Fibroblast of the aortic adventitia (primary cell): ENCODE measurements at places on chromosomes 13 and 19. TPM values are rescaled to one million over a fixed set of nuclear protein-coding genes. Genes with fewer than 3 reads are reported as not detected.

- DNase-seq, result no peak
These were observed 306.4 kb downstream of the KLF5 start for GRCh38 chr13:73365252-73365651.

DNA sequence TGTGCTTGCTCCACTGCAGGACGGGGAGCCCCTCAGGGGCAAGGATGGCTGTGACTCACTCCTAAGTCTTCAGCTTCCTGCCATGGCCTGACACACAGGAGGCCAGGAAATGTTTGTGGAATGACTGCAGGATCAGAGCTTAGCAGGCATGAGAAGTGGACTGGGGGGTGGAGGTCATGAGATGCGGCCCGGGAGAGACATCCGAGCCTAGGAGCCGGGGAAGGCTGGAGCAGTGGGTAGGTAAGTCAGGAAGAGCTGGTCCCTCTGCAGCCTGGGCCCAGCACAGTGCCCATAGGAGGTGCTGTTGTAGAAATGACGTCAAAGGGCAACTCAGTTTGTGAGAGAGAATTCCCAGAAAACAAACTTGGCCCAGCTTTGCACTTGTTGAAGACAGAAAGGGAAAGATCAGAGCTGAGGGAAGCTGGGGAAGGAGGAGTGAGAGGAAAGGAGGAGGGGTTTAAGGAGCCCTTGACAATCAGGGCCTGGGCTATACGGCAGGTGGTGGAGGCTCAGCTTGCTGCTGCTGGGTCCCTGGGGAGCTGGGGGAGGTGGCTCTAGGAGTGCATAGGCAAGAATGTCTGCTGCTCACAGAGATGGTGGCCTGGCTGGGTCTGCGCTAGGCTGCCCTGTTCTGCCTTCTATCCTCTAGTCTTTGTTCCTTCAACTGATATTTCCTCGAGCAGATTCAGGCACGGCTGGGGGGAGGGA, 18.5 kb downstream of the POU2F2 start:
- peak; percentile 94 for DNase-seq

The WDR87 gene
- total RNA-seq, result not detected in 2 replicates

The BEST2 gene
- not detected in 2 replicates for total RNA-seq

The SLC46A3 gene
- total RNA-seq, result 3.4 TPM in 2 replicates

The SKA3 gene
- 24.0 and 69.3 TPM in 2 replicates for total RNA-seq

The FEM1A gene
- total RNA-seq, result 5.8 and 8.8 TPM in 2 replicates

DNA sequence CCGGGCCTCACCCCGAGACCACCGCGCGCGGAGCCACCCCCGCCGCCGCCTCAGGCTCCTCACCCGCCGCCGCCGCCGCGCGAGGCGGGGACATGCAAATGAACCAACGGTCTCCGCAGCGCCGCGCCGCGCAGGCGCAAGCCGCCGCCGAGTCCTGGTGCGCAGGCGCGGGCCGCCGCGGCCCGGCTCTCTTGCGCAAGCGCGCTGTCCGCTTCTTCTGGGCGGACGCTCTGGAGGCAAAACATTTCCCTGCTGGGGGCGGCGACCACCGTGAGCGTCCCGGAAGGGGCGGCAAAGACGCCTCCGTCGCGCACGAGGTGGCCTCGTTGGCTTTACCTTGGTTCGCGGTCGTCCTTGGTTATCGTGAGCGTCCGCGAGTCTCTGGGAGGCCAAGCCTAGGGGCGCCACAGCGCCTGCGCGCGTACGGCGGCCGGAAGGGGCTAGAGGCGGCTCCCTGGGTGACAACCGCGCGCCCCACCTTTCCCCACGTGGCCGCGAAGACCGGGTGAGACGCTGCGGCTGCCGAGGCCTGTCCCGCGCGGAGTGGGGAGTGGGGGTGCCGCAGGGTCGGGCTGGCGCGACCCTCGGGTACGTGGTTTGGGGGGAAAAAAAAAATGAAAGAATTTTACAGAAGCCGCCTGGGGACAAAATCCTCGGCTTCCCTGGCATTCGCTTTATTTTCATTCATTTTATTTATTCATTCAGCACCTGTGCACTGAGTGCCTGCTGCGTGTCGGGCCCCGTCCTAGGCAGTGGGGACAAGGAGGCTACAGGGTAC, at the start of the genes ARMC6 and SUGP2:
Gene ARMC6 (plus strand): TSS at position 178 of the 778 bp plus-strand sequence. CDS start 607 bp downstream, outside the sequence.
Gene SUGP2 (minus strand): TSS at position 92 of the 778 bp plus-strand sequence. CDS start 2,446 bp downstream, outside the sequence.
- peak; percentile 83 for DNase-seq

DNA sequence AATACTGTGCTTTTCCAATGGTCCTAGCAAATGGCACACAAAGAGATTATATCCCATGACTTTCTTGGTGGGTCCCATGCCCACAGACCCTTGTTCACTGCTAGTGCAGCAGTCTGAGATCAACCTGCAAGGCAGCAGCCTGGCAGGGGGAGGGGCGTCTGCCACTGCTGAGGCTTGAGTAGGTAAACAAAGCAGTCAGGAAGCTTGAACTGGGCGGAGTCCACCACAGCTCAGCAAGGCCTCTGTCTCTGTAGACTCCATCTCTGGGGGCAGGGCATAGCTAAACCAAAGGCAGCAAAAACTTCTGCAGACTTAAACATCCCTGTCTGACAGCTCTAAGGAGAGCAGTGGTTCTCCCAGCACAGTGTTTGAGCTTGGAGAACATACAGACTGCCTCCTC, 82.9 kb downstream of the ZNF737 start:
- DNase-seq, result no peak

The KIR2DL4 gene
- total RNA-seq, result not detected in 2 replicates

- DNase-seq, result no peak
These were observed 243.5 kb upstream of the SGCG start for GRCh38 chr13:22937241-22937640.

The NDUFS7 gene
- 14.6 and 40.7 TPM in 2 replicates for total RNA-seq

GRCh38 chr13:22800526-22801401, 380.0 kb upstream of the SGCG start:
- DNase-seq, result peak; percentile 4

The IZUMO2 gene
- total RNA-seq, result not detected in 2 replicates

The SELENOV gene
- not detected in 2 replicates for total RNA-seq

The ACER1 gene
- total RNA-seq, result not detected in 2 replicates

GRCh38 chr13:34162544-34162933, 344.6 kb downstream of the RFC3 start:
- peak; percentile 67 for DNase-seq

- DNase-seq, result peak; percentile 38
These were observed 562.8 kb downstream of the SLITRK6 start for GRCh38 chr13:85236413-85236812.

The CLC gene
- total RNA-seq, result not detected in 2 replicates

DNA sequence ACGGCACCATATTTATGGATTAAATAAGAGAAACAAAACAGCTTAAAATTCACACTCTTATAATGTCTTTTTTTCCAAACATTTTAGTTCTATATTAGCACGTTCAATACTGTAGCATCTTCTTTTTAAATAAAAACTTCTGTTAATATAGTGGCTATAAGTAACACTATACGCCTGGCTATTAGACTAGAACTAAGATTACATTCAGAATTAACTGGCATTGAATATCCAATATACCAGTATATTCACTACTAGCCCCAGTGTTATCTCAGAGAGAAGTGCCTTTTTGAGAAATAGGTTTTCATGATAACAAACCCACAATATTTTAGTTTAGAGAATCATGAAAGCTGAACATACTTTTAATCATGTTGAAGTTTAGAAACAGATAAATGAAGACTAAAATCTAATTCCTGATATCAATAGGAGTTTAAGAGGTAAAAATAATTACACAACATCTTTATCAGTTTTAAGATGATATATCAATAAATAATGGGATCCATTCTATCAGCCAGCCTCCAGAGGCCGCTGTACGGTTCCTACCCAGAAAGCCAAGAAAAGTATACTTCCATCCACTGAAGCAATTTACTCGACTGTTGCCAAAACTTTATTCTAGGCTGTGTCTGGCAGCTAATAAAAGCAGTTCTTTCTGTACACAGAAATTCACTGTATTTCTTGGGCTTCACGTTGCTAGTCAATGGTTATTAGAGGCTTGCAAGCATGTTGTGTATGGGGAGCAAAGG, 1113.4 kb upstream of the MIR17HG start:
- peak; percentile 22 for DNase-seq

GRCh38 chr19:28943651-28944050, 269.3 kb downstream of the UQCRFS1 start:
- no peak for DNase-seq

The CHAMP1 gene
- total RNA-seq, result 9.3 and 22.5 TPM in 2 replicates

DNA sequence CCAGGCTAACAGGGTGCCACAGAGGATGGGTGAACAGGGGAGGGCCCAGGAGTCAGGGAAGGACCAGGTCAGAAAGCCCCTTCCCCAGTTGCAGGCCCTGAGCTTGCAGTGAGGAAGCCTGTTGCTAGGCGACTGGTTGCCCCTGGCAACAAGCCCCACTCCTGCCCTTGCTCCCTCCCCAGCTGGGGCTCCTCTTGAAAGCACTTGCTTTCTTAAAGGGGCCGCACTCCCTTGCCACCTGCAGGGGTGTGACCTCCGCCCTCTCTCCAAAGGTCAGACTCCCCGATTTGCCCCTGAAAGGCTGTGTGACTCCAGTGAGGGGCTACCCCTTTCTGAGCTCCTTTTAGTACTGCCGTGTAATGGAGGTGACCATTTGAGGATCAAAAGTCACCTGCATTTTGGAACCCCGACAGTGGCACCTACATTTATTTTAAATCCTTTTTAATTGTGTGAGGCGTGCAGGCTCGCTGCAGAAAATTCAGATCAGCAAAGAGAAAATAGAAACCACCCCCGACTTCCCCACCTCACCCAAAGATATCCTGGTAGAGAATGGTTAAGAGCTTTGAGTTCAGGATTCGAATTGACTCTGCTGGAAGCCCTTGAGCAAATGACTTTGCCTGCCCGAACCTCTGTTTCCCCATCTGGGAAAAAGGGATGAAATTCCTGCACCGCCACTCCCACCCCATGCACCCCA, 4.8 kb downstream of the FCHO1 start:
- DNase-seq, result peak; percentile 37

The ATP5F1D gene
- total RNA-seq, result 15.7 and 55.6 TPM in 2 replicates

- DNase-seq, result peak; percentile 92
These were observed 899.3 kb downstream of the UQCRFS1 start for GRCh38 chr19:28313633-28314032.

DNA sequence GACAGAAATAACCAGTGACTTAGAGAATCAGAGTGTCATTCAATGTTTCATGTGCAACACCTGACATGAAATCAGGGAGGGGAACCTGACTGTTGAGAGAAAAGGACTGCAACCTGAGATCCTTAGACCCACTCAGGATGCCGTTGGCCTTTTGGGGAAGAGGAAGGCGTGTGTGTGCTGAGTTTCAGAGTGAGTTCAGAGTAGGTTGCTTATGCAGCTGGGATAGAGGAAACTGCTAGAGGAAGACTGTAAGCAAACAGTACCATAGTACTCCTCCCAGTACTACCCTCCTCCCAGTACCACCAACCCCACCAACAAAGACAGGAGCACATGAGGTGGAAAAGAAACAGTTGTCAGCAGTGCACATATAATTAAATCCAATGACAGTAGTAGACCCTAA, 63.7 kb downstream of the KL start:
- DNase-seq, result no peak

DNA sequence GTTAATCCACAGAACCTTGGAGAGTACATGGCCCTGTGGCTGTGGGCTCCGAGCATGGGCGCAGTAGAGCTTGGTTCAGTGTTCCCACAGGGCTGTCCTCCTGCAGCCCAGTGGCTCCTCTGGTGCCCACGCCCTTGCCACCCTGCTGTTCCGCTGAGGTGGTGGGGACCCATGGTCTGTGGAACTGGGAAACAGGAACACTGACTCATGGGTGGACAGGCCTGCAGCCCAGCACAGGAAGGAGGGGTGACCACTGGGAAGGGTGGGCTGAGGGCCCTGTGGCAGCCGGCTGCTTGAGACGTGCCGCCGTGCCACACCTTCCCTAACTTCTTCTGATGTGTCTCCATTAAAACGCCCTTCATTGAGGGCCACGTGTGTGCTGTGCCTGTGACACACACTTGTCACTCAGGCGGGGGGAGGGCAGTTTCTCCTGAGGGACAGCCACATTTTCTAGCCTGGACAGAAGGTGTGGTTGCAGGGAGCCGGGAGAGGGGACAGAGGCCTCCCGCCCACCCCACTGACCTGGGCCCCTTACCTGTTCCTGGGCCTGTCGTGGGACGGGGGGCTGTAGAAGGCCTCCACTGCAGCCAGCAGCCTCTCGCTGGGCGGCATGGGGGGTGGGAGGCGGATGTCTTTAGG, 21.1 kb downstream of the CHERP start:
- DNase-seq, result no peak

DNA sequence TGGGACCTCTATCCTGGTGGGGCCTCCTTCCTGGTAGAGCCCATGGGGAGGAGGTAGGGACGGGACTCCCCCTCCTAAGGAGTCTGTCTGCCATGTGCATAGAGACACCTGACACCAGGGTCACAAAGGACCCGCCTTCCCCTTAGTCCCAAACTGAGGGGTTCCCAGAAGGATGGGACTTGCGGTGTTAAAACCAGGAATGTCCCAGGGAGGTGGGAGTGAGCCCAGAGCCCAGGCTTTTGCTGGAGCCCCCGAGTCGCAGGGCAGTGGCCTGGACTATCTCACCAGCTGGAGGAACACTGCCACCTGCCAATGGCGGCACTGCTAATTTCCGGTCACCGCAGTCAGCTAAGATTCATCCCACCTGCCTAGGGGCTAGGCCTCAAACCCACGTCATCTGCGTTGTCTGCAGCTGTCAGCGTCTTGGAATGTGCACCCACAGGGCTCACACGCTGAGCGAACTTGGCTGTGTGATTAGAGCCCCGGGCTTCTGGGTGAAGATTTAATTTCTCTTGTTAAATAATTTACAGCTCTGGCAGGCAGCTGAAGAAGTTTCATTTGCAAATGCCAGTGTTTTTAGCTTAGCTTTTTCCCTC, 31.9 kb upstream of the ATP11A start:
- peak; percentile 40 for DNase-seq

The LRRC63 gene
- 0.09 and 0.41 TPM in 2 replicates for total RNA-seq

- DNase-seq, result no peak
These were observed 22.4 kb downstream of the ENOX1 start for GRCh38 chr13:43764349-43764748.

The TM9SF2 gene
- total RNA-seq, result 116 and 172 TPM in 2 replicates

- DNase-seq, result peak; percentile 63
These were observed 321.7 kb downstream of the DLEU7 start for GRCh38 chr13:50521831-50522149.

DNA sequence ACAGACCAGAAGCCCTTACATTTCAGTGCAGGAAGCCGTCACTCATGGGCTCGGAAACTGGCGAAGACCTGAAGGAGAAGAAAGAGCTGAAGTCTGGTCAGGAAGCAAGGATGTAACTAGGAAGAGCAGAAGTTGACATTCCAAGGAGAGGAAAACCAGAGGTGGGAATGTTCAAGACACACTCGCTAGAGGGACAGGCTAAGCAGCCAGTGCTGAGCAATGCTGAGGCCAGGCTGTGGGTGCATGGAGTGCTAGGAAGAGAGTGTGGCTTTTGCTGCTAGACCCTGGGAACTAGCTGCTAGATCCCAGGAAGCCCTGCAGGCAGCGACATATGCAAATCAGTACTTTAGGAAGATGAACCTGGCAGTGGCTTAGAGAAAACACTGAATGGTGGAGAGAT, 12.1 kb upstream of the URAD start:
- no peak for DNase-seq

The SLC5A5 gene
- total RNA-seq, result not detected in 2 replicates

DNA sequence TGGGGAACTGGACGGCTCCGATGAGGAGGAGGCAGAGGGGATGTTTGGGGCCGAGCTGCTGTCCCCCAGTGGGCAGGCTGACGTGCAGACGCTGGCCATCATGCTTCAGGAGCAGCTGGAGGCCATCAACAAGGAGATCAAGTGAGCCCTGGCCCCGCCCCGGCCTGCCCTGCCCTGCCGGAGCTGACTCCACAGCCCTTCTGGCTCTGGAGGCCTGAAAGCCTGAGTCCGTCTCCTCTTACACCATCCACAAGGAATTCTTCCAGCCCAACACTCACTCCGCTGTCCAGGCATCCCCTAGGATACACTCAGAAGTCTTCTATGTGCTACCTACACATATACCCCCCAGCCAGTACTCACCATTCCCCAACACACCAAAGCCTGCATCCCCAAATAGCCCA, 17.4 kb downstream of the PPFIA3 start:
- peak; percentile 50 for DNase-seq

GRCh38 chr19:51750400-51751094, 1.1 kb downstream of the FPR1 start:
- DNase-seq, result no peak
